ENCODE measurements at places on chromosomes 1 and 21.

DNA sequence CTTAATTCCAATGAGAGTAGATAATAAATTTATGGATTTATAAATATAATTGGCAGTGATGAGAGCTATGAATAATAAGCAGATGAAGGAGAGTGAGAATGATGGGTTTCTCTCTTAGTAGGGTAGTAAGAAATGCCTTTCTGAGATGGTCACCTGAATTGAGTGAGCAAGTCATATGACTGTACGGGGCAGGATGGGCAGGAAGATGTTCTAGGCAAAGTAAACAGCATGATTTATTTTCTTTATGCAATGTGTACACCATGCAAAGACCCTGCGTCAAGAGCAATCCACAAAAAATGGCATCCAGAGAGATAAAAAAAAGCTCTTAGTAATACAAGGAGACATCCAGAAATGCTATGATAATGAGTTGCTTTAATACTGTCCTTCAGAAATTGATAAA is 409.9 kb downstream of the HLX start:
- DNase-seq, result no peak

GRCh38 chr1:156475568-156476500 is 24.7 kb downstream of the MEF2D start:
- DNase-seq, result no peak

DNA sequence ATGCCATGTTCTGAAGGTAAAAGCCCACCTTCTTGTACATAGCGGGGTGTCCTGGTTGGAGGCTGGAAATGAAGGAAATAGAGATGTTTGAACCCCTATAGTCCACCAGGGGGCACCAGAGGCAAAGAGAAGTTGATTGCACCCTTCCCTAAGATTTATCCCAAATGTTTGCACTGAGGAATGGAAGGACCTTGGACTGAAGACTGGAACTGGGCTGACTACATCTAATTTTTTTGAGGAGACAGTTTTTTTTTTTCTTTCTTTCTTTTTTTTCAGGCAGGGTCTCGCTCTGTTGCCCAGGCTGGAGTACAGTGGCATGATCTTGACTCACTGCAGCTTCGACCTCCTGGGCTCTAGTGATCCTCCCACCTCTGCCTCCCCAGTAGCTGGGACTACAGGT is 55.3 kb upstream of the EIF4G3 start:
- DNase-seq, result no peak

DNA sequence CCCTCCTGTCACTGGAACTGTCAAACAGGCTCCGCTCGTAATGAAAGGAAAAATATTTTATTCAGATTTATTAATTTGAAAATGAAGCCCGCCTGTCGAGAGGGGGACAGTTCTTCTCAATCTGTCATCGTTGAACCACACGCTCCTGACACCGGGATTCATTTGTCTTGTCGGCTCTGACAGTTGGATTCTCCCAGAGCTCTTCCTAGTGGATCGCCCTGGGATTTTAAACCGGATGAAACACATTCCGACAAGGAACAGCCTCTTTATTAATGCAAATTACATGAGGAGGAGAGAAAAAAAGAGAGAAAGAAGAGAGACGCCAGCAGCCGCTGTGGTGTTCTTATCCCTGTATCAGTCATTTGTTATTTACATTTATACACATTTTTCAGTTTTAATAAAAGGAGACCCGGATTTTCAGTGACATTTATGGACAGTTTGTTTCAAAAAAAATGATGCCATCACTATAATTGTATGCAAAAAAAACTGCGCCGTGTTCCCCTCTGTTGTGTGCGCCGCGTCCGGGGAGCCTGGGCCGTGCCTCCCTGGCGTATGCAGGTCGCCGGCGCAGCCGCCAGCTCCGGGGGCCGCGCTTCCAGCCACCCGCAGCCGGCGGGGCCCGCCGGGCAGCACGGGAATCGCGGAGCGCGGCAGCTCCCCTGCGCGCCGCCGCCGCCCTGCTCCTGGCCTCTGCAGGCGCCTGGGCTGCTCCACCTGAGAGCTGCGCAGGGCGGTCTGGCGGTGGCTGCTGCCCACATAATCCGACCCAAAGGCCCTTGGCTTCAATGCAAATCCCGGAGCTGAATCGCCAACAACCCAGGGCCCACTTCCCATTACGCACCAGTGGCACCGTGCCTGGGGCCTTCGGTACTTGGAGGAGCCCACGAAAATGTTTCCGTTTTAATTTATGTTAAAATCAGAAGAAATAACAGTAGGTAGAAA is 237.9 kb upstream of the PBX1 start:
- DNase-seq, result no peak

DNA sequence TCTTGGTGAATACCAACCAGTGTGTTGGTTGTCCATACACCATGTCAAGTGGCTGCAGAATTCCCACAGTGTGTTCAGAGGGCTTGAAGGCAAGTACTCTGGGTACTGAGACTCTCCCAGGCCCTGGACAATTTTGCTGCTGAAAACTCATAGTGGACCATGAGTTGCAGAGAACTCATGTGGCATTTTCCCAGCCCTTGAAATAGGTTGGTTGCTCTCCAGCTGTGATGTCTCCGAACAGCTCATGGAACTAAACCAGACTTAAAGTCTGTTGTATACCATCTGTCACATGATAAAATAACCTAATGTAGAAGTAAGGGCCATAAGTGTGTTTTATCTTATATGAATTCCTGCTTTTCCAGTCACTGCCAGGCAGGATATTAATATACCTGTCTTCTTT is 67.8 kb downstream of the RGS2 start:
- DNase-seq, result no peak

DNA sequence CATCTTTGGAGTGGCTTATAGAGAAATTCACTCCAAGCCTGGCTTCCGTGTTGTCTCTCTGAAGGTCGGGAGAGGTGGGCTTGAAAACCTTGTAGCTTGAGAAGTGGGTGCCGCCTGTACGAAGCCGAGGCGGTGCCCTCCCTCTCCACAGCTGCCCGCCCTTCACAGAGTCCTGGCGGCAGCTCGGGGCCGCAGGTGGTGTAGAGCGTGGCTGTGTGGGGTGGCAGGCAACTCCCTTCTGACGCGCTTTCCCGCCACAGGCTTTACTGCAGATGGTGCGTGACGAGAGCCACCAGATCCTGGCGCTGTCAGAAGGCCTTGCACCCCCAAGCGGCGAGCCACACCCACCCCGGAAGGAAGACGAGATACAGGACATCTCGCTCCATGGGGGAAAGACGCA is 33.1 kb upstream of the DIP2A start:
- peak; percentile 79 for DNase-seq

DNA sequence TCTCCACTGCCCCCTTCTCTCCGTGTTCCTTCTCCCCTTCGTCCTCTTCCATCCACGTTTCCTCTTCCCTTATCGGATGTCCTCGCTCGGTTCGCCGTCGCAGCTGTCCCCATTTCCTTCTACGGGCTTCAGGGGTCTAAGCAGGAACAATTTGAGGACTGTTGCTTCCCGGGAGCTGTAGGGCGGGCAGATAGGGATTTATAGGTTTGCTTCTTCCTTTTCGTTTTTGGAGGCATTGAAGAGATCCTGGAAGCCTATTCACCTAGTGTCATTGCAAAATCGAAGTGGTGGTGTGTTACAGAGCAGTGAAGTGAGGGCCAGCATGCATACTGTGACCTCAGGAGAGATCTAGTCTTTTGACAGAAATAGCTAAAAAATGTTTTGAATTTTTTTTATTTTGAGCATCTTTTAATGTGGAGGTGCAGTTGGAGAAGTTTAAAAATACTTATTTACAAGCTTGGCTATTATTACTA is 897 bp downstream of the ZYG11B start:
- DNase-seq, result peak; percentile 58

DNA sequence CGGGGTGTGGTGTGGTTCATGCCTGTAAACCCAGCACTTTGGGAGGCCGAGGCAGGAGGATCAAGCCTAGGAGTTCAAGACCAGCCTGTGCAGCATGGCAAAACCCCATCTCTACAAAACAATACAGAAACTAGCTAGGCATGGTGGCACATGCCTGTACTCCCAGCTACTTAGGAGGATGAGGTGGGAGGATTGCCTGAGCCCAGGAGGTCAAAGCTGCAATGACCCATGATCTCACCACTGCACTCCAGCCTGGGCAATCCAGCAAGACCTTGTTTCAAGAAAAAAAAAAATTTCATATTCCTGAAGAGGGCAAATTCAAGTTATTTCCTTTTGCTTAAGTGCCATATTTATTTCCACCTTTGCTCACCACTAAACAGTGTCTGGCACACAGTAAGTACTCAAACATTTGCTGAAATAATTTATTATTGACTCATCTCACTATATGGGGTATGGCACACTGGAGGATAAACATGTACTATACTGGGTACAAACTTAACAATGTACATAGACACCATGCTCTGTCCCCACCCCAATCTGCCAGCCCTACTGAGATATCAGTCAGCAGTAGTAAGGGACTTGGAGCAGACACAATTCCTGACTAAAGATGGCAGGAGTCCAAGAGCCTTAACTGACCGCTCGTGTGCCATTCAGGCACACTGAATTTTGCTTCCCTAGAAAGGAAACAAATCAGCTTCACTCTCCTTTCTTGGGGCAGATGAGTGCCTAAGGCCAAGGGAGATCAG is 15.5 kb downstream of the MEAF6 start:
- no peak for DNase-seq

GRCh38 chr1:179728271-179728670 is 14.8 kb upstream of the FAM163A start:
- no peak for DNase-seq

DNA sequence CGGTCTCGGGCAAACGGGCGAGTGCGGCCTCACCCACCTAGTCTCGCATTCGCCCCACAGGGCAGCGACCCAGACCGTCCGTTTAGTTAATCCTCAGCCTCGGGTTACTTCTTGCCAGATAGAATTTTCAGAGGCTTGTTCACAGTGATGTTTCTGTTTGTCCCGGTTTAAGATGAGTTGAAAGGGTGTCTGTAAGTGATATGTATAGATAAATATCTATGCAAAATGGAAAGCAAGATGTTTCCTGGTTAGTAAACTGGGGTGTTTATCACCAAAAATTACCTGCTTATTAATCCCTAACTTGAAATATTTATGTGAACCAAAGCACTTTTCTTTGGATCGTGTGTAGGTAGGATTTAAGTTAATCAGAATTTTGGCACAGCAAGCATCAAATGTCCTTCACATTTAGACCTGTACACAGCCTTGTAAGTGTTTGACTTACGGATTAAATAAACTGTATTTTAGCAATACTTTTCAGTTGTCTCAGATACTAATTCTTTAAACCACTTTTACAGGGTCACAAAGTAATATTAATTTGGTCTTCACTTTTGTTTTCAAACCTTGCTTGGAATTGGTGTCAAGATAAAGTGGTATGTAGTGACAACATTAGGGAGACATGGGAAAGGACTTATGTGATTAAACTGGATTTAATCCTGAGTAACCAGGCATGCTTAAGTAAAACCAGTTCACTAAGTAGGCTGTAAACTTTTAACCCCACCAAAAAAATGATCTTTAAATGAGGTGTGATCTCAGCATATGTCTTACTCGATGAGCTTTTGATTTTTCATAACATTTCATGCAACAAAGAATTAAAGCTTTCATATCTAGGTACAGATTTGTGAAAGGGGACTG is 914 bp downstream of the ZNF326 start:
- no peak for DNase-seq

DNA sequence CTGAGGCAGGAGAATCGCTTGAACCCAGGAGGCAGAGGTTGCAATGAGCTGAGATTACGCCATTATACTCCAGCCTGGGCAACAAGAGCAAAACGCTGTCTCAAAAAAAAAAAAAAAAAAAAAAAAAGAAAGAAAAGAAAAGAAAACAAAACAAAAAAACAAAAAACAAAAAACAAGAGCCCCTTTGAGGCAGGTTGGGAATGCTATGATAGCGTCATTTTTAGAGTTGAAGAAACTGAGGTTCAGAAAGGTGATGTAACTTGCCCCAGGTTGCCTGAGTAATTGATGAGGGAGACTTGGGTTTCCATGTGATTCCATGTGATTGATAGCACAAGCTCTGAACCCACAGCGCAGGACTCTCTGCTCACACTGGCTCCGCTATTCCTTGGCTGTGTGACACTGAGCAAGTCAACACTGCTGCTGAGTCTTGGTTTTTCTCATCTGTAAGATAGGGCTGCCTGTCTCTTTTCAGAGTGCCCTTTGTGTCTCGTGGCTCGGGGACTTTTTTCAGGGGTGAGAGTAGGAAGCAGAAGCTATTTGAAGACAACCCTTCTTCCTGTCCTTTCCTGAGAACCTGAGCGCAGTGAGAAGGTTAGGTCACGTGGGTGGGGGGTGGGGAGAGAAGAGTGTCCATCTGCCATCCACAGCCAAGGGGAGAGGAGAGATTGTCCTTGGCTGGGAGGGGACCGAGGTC is 2.5 kb downstream of the CNR2 start:
- DNase-seq, result peak; percentile 64

- no peak for DNase-seq
Measured at GRCh38 chr1:42941640-42942330, 16.9 kb downstream of the SLC2A1 start.

- no peak for DNase-seq
Measured at GRCh38 chr1:17520041-17520440, 19.5 kb upstream of the ARHGEF10L start.

DNA sequence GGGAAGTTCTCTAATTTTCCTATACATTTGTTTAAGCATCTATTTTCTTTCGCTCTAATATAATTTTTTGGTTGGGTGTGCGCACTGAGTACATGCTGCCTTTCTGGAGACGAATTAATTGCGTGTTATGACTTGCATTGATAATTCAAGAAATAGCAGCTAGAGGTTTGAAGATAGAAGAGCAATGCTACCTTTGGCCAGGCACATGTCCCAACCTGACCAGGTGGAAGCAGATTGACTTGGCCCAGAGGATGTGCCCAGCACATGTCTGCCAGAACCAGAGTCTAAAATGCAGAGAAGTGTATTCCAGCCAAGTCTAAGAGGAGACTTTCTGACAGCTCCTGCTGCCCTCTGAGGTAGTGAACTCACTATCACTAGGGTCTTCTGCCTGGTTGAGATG is 114.3 kb downstream of the SLC35F3 start:
- no peak for DNase-seq

DNA sequence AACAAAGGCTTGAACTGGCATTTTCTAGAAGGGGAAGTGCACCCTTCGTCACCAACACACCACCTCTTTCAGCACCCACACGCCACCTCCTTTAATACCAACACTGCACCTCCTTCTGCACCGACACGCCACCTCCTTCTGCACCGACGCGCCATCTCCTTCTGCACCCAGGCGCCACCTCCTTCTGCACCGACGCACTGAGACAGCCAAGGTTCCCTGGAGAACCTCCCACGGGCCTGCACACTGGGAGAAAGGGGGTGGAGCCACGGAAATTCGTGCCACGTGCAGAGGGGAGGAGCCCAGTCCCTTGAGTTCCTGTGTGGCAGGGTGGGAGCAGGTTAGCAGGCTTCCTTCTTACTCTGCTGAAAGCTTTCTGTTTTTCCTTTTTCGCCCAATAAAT is 327.9 kb upstream of the C1orf174 start:
- DNase-seq, result no peak

GRCh38 chr21:36773117-36773516 is 74.2 kb downstream of the SIM2 start:
- DNase-seq, result no peak

DNA sequence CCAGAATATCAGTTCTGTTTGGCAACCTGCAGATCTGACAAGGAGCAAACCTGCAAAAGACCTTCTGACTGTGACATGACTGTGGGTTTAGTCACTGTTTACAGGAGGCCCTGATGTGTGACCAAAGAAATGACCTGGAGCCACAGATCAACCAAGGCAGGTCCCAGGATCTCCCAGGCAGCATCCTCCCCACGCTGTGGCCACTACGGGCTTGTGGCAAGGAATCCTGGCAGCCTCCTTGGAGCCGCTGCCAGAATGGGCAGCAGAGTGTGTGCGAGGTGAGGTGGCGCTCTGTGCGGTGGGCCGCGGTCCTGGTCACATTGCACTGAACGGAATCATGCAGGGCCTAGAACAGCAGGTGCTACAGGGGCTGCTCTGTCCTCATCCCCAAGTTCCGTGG is 15.9 kb downstream of the MCM3AP start:
- DNase-seq, result no peak

Data from activated CD8-positive, alpha-beta memory T cell treated with anti-CD3 and anti-CD28 coated beads for 24 hours (primary cell).